ENCODE measurements at places on chromosomes 6 and 20.
A peak's percentile ranks its signal among the peaks of the same experiment; 100 is the strongest.

- peak; percentile 34 for DNase-seq
Measured at GRCh38 chr6:117167520-117168271, 97.7 kb upstream of the VGLL2 start.

DNA sequence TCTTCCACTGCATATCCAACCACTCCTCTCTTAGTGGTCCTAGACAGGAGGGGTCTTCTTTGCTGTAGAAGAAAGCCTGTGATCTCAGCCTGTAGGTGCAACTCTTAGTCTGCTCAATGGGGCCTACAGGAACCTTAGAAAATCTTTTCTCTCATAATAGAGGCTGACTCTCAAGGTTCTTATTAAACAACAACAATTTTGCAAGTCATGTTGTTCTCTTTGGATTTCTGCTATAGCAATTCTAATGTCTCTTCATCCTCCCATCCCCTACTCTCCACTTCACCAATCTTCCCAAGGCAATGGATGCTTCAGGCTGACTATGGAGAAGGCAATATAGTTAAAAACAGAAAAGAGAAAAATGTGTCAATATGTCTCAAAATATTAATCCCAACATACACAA lies 40.8 kb upstream of the SPTLC3 start:
- no peak for DNase-seq

DNA sequence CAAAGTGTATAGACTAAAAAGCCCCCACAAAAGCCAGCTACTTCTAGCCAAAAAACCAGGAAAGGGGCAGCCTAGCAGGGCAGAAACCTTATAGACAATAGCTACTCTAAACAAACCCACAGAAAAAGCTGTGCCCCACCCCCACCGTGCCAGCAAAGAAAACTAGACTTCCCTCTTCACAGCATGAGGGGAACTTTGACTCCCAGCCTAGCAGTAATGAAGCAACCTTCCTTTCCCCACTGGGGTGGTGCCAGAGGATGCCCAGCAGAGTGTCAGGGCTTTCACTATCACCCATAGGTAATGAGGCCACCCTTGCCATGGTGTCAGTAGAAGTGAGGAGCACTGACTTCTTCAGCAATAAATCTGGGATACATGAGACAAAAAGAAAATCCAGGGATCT lies 99.0 kb upstream of the LGSN start:
- no peak for DNase-seq

GRCh38 chr6:42154461-42155209 lies 12.2 kb upstream of the C6orf132 start:
- DNase-seq, result no peak

- no peak for DNase-seq
Measured at GRCh38 chr6:108804956-108805355, 43.3 kb upstream of the ARMC2 start.

GRCh38 chr6:105099371-105099770 lies 80.4 kb downstream of the POPDC3 start:
- DNase-seq, result no peak

- no peak for DNase-seq
Measured at GRCh38 chr6:25934156-25934555, 3.7 kb upstream of the SLC17A2 start.

DNA sequence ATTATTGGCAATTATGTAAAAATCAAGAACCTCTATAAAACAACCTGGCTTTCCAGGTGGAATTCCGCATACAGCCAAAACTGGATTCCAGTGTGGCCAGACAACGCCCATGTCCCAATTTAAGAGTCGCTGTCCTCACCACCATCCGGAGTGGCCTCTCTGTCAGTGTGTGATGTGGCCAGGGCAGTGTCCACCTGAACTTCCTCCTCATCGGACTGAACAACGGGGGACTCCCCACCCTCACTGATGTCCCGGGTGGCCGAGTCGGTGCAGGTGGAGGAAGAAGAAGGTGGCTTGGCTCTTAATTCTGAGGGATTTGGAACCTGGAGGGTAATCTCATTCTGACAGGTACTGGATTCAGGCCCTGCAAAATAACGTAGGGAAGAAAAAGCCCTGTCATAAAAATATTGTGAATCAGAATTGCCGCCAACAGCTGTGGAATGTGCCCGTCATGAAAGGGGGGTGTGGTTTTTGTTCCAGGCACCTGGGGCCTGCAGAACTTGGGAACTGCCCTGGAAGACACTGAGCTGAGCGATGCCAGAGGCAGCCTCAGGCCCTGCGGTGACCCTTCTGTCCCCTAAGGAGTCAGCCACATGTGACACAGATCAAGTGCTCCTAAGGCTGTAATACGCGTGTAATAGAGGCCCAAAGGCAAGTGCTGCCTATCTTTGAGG lies 139.8 kb downstream of the DTNBP1 start:
- DNase-seq, result no peak

- DNase-seq, result no peak
Measured at GRCh38 chr20:57503035-57503658, 21.8 kb downstream of the CTCFL start.

GRCh38 chr6:33896391-33897188 lies 92.8 kb upstream of the MLN start:
- no peak for DNase-seq

DNA sequence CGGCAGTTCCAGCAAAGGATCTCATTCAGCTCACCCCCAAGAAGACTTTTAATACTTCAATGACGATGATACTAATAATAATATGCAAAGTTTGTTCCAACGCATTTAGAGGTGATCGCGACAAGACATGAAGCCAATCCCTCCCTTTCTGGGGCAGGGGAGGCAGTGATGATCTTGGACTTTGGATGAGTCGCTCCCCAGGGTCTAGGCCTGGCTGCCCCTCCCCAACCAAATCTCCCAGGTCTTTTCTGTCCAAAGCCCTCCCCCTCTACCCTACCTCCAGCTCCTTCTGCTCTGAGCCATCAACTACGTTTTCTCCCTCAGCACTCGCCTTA lies 33.9 kb downstream of the HLA-A start:
- DNase-seq, result no peak

- no peak for DNase-seq
Measured at GRCh38 chr20:60132827-60133670, 174.8 kb downstream of the CDH26 start.
